Naive B cell (primary cell): ENCODE measurements at places on chromosomes 7 and 10. TPM values are rescaled to one million over a fixed set of nuclear protein-coding genes. Genes with fewer than 3 reads are reported as not detected.

DNA sequence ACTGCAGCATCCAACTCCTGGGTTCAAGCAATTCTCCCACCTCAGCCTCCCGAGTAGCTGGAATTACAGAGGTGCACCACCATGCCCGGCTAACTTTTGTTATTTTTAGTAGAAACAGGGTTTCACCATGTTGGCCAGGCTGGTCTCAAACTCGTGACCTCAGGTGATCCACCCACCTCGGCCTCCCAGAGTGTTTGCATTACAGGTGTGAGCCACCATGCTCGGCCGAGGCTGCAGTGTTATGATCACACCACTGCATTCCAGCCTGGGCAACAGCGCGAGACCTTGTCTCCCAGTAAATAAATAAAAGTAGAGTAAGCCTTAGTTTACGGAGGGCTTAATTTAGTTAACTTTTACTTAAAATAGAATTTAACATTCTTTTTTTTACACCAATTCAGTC lies 23.7 kb upstream of the IGF2BP3 start:
- peaks cover 13% of the 10 kb centered on the region for H3K4me1 ChIP-seq
- DNase-seq: no peak
- H3K36me3 ChIP-seq: no peaks in the 10 kb centered on the region
- H3K4me3 ChIP-seq: no peak overlapping the region

DNA sequence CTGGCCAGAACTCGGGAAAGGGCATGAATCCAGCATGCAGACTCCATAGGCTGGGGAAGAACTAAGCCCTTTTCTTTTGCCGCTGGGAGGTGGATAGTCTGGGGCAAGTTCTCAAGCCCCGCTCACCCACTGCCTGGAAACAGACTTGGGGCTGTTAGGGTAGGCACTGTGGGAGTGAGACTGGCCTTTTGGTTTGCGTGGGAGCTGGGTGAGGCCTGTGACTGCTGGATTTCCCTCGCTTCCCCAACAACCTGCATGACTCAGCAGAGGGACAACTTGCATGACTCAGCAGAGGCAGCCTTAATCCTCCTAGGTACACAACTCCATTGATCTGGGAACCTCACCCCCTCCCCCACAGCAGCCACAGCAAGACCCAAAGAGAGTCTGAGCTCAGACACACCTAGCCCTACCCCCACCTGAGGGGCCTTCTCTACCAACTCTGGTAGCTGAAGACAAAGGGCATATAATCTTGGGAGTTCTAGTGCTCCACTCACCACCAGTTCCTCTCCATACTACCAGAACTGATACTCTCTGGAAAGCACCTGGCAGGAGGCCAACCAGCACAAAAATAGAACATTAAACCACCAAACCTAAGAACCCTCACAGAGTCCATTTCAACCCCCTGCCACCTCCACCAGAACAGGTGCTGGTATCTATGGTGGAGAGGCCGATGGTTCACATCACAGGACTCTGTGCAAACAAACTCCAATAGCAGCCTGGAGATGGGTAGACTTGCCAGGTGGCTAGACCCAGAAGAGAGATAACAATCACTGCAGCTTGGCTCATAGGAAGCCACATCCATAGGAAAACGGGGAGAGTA lies 81.4 kb upstream of the LAMB4 start:
- H3K4me3 ChIP-seq: no peak overlapping the region
- H3K36me3 ChIP-seq: peaks cover 4% of the 10 kb centered on the region
- H3K27ac ChIP-seq: no peak overlapping the region
- H3K4me1 ChIP-seq: peaks cover 15% of the 10 kb centered on the region
- H3K27me3 ChIP-seq: no peaks in the 10 kb centered on the region

GRCh38 chr7:30226614-30227268 lies 57.7 kb upstream of the ZNRF2 start:
- peak overlapping the region; percentile 88 for H3K27ac ChIP-seq
- no peak for DNase-seq
- H3K27me3 ChIP-seq: peaks cover 4% of the 10 kb centered on the region
- no peak overlapping the region for H3K4me3 ChIP-seq
- H3K4me1 ChIP-seq: peaks cover 19% of the 10 kb centered on the region

GRCh38 chr7:3559278-3559677 lies 258.2 kb downstream of the SDK1 start:
- no peak overlapping the region for H3K27ac ChIP-seq
- H3K36me3 ChIP-seq: peaks cover 11% of the 10 kb centered on the region
- H3K4me1 ChIP-seq: no peaks in the 10 kb centered on the region
- H3K27me3 ChIP-seq: peaks cover 31% of the 10 kb centered on the region
- DNase-seq: no peak
- H3K4me3 ChIP-seq: no peak overlapping the region

DNA sequence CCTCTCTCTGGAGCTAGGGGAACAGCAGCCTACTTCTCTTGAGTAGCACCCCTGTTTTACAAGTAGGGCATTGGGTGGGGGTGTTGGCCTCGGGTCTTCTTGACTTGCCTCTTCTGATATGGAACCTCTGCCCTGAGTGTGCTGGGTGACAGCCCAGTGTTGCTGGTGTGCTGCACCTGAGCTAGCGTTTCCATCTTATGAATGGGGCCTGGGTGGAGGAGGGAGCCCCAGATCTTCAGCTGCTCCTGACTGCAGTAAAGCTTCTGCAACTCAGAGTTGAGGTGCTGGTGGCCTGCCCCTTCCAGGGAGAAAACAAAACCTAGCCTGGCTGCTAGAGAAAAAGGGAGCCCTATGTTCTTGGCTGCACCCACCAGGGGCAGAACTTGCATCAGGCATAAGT lies 202.5 kb upstream of the SHH start:
- no peak overlapping the region for H3K4me3 ChIP-seq
- no peaks in the 10 kb centered on the region for H3K36me3 ChIP-seq
- H3K27ac ChIP-seq: no peak overlapping the region
- H3K27me3 ChIP-seq: no peaks in the 10 kb centered on the region
- H3K4me1 ChIP-seq: no peaks in the 10 kb centered on the region
- no peak for DNase-seq

DNA sequence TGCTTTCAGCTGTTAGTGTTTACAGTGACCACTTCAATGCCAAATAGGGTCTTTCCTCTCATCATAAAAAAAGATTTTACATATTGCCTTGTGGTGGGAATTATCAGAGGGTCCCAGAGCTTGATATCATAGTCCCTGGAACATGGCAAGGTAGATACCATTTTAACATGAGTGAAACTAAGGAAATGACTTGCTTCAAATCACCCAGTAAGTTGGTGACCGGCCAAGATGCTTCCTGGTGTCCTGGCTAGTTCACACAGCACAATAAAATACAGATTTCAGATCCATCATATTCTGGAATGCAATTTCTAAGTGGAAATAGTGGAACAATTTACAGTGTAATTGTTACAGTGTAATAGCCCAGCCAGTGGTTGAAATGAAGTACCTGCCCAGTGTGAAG lies 36.6 kb downstream of the CNNM1 start:
- H3K4me1 ChIP-seq: no peaks in the 10 kb centered on the region
- H3K4me3 ChIP-seq: no peak overlapping the region
- DNase-seq: no peak
- no peak overlapping the region for H3K27ac ChIP-seq
- no peaks in the 10 kb centered on the region for H3K36me3 ChIP-seq
- peaks cover 6% of the 10 kb centered on the region for H3K27me3 ChIP-seq

DNA sequence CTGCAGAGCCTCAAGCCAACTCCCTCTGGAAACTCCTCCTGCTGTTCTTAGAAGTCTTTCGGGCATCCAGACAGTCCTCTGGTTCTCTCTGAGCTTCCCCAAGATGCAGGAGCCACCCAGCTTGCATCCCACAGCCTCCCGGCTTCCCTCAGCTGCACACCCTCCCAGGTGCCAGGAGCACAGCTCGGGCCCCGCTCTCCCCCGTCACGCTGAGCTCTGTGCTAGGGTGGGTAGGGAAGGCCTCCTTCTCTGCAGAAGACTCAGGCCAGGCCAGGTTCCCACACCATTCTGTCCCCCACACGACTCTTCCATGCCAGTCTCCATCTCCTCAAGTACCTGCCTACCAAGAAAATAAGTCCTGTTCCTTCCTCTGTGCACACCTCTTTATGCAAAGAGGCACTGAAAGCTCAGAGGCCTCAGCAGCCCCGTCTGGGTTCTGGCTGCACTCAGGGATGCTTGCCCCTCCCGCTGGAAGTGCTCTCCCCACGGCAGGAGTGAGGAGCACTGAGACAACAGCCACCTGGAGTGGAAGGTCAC lies 537.1 kb downstream of the PTPRN2 start:
- H3K27me3 ChIP-seq: no peaks in the 10 kb centered on the region
- no peak overlapping the region for H3K27ac ChIP-seq
- no peak for DNase-seq

- H3K4me3 ChIP-seq: no peak overlapping the region
- no peak overlapping the region for H3K27ac ChIP-seq
- peaks cover 14% of the 10 kb centered on the region for H3K36me3 ChIP-seq
Measured at GRCh38 chr7:121204537-121204936, 124.3 kb upstream of the WNT16 start.

DNA sequence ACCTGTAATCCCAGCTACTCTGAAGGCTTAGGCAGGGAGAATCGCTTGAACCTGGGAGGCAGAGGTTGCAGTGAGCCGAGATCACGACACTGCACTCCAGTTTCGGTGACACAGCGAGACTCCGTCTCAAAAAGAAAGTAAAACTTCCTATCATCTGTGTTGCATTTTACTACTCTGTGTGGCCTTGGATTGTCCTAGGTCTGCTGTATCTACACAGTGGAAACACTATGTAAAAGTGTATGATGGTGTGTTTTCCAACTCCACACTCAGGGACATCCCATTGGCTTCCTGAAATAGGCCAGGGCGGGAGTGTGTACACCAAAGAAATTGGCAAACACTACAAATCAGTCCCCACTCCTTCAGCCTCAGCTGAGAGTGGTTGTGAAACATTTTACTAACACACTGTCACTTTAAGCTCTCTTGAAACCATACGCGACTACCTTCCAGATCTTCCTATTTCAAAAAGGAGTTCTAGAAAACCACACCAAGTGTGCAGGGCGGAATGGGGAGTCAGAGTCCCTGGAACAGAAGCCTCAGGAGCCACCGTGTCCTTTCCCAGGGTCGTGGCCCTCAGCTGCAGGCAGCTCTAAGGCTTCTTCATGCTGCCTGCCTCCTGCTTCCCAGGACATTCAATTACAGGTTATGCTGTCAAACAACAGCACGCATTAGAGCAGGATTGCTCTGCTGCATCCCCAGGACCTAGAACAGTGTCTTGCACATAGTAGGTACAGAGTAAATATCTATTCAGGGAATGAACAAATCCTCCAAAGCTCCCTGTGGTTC lies 275.4 kb downstream of the PARD3 start:
- no peak overlapping the region for H3K27ac ChIP-seq
- no peaks in the 10 kb centered on the region for H3K36me3 ChIP-seq
- peaks cover 6% of the 10 kb centered on the region for H3K4me1 ChIP-seq
- no peaks in the 10 kb centered on the region for H3K27me3 ChIP-seq
- no peak for DNase-seq

DNA sequence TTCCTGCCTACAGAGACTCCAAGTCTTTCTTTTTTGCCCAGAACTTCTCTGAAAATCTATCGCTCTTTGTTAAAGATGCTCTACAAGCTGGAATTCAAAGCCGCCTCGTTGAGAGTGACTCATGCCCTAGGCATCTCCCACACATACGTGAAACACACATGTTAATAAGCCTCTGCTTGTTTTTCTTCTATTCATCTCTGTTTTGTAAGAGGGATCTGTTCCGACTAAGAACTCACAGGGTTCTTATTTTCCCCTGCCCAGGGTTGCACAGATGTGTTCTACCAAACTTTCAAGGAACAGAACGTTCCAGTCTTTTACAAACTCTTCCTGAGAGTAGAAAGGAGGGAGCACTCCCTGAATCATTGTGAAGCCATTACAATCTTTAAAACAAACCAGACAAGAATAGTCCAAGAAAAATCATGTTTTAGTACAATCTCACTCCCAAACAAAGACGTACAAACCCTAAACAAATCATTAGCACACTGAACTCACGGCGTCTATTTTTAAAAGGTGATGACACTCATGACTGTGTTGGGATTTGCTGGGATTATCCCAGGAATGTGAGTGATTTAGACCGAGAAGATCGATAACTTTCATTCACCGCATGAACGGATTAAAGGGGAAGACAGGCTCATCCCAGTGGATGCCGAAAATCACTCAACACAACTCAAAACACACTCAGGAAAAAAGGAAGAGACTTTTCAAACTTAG lies 55.3 kb upstream of the INPP5A start:
- H3K27me3 ChIP-seq: peaks cover 27% of the 10 kb centered on the region
- no peak for DNase-seq
- H3K4me1 ChIP-seq: no peaks in the 10 kb centered on the region
- no peaks in the 10 kb centered on the region for H3K36me3 ChIP-seq

- no peaks in the 10 kb centered on the region for H3K4me1 ChIP-seq
- no peak for DNase-seq
- H3K4me3 ChIP-seq: no peak overlapping the region
- H3K36me3 ChIP-seq: no peaks in the 10 kb centered on the region
- H3K27ac ChIP-seq: no peak overlapping the region
Measured at GRCh38 chr7:117674617-117675016, 194.8 kb downstream of the CFTR start.

- peaks cover 40% of the 10 kb centered on the region for H3K27me3 ChIP-seq
- no peak overlapping the region for H3K27ac ChIP-seq
- no peaks in the 10 kb centered on the region for H3K36me3 ChIP-seq
- no peaks in the 10 kb centered on the region for H3K4me1 ChIP-seq
- no peak for DNase-seq
- no peak overlapping the region for H3K4me3 ChIP-seq
Measured at GRCh38 chr10:27661514-27662286, 83.9 kb downstream of the MKX start.

DNA sequence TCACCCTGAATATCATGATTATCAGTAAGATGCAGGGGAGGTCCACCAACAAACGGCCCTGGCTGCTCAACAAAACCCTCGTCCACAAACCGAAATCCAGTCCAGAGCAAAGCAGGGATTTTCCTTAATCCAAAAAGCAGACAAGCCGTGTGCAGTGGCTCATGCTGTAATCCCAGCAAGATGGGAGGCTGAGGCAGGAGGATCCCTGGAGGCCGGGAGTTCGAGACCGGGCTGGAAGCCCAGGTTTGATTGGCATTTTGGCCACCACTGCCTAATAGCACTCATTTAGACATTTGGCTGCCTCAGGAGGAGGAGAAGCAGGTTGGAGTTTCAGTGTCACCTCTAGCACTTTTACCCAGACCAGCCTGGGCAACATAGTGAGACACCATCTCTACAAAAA lies 562.0 kb upstream of the AUTS2 start:
- H3K4me3 ChIP-seq: no peak overlapping the region
- H3K27ac ChIP-seq: no peak overlapping the region
- H3K27me3 ChIP-seq: no peaks in the 10 kb centered on the region
- H3K4me1 ChIP-seq: no peaks in the 10 kb centered on the region
- no peak for DNase-seq
- no peaks in the 10 kb centered on the region for H3K36me3 ChIP-seq

- no peak for DNase-seq
- no peak overlapping the region for H3K27ac ChIP-seq
Measured at GRCh38 chr10:119817991-119818888, 54.4 kb downstream of the MCMBP start.

- peaks cover 27% of the 10 kb centered on the region for H3K27me3 ChIP-seq
- H3K36me3 ChIP-seq: no peaks in the 10 kb centered on the region
Measured at GRCh38 chr7:5580714-5581395, 157.2 kb upstream of the TNRC18 start.

WNT8B gene
- not detected for polyA plus RNA-seq

LIPN gene
- not detected for polyA plus RNA-seq

WASL gene
- polyA plus RNA-seq: 3.4 TPM

GIMAP1 gene
- 0.58 TPM for polyA plus RNA-seq

SPOCK2 gene
- polyA plus RNA-seq: 47.5 TPM

ANKRD26 gene
- polyA plus RNA-seq: 1.5 TPM
